SJSA1 (cell line): ENCODE measurements at places on chromosomes 5 and 9. TPM values are rescaled to one million over a fixed set of nuclear protein-coding genes. Genes with fewer than 3 reads are reported as not detected.

- peak; percentile 39 for DNase-seq
Observed at GRCh38 chr9:93081931-93082330, 14.1 kb upstream of the CARD19 start.

GRCh38 chr5:106640511-106640910 lies 1030.2 kb downstream of the EFNA5 start:
- DNase-seq, result no peak

DNA sequence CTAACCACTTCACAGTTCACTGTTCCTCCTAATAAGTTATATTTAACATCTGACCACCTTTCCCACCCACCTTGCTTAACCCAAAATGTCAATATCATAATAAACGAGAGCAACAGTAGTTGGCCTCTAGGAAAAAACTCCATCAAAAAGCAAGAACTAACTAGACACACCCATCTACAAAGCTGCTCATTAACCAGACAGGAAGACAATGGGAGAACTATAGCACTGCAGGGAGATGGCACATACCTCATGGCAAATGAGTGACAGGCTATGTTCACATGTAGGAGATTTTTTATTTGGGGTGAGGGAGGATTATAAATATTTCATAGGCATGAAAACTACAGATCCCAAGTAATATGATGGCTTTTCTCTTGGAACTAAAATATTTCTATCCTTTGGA lies 23.6 kb upstream of the CDK5RAP2 start:
- DNase-seq, result no peak

- no peak for DNase-seq
Observed at GRCh38 chr9:1461812-1462211, 411.7 kb downstream of the DMRT2 start.

DNA sequence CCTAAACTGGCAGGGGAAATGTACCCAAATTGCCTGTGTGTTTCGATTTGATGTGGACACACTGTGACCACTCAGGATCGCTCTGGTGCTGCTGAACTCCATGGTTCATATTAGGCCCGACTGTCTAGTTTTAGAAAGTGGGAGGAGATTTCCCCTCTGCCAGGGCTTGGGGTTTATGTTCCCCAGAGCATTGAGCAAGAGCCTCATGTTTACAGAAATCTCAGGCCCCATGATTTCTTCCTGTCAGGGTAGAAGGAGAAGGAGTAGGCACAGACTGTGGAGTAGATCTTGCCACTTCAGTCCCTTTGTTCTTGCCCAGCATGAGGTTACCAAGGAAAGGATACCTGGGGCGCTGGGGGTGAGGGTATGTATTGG lies 40.8 kb upstream of the GLRX start:
- peak; percentile 8 for DNase-seq

DNA sequence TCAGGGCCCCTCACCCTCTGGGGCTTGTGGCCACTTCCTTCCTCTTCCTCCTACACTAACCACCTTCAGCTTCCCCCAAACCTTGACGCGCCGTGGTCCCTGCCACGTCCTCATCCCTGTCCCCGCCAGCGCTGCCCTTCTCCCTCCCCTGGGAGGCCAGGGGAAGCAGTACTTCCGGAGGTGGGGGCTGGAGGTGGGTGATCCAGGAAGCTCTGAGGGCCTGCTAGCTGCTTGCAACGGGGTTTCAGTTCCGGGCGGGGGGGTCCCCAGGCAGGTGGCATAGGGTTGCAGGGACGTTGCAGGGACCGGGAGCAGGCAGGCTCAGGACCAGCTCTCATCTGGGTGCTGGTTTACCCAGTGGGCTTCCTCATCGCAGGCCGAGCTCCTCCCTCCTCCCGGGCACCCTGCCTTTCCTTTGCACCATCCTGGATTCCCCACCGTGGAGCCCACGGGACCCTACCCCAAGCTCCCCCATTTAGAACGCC lies 70.0 kb downstream of the RXRA start:
- DNase-seq, result no peak

DNA sequence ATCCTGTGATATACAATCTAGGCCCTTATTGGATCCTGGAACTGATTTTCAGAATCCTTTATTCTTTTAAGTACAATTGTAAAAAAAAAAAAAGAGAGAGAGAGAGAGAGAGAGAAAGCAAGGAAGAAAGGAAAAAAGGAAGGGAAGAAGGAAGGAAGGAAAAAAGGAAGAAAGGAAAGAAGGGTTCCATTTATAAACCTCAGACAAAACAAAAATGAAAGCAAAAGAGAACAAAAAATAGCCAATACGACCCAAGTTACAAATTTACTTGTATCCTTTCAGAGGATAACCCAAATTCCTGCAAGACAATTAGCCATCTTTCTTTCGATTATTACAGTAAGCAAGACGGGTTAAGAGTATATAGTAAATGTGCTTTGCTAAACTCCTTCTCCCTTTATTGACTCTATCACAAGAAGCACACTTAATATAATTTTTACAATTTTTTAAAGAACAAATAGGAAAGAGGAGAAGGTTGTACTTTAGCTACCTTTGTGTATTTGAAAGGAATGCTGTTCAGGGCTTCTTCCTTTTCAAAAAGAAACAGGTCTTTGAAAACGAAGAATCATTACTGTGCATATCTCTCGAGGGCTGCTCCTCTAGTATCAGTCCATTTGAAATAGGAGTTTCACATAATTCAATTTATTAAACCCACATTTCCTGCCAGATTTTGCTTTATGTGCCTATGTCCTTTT lies 543.3 kb downstream of the RAB3C start:
- no peak for DNase-seq

DNA sequence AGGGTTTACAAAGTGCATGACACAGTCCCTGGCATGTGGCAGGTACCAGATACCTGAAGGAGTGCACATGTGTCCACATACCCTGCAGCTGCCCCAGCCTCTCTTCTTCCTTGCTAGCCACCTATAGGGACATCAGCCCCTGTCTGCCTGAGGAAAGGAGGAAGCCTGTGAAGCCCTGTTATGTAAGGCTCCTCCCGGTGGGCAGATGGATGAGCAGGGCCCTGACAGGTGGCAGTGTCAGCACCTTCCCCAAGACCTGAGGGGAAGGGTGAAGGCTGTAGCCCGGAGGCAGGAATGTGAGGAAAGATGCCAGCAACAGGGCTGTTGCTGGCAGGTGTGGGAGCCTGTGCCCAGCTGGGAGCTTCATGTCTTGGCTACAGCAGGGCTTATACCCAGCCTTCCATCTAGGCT lies 21.7 kb downstream of the TCF7 start:
- DNase-seq, result peak; percentile 38

- DNase-seq, result no peak
Observed at GRCh38 chr9:9045072-9045471, 1245.5 kb upstream of the DMAC1 start.

- no peak for DNase-seq
Observed at GRCh38 chr5:126965061-126965475, 65.3 kb downstream of the MARCHF3 start.

GRCh38 chr5:160773646-160774410 lies 78.2 kb downstream of the ATP10B start:
- no peak for DNase-seq

DNA sequence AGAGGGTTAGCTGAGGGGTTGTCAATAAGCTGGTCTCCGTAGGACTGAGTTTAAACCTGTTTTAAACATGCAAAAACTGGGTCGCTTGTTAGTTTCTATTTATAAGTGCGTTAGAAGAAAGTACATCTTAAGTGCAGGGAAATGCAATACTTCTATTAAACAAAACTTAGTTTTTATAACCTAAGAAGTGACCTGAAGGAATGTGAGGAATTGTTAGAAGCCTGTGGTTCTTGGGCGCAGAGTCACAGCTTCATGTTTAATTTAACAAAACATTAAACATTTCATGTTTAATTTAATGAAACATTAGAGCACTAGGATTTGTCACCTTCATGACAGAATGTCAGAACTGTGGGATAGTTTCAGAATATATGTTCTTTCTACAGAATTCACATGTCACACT lies 469.2 kb upstream of the WWC1 start:
- DNase-seq, result no peak

Gene SLC9A3
- 3.1 and 3.7 TPM in 2 replicates for total RNA-seq

DNA sequence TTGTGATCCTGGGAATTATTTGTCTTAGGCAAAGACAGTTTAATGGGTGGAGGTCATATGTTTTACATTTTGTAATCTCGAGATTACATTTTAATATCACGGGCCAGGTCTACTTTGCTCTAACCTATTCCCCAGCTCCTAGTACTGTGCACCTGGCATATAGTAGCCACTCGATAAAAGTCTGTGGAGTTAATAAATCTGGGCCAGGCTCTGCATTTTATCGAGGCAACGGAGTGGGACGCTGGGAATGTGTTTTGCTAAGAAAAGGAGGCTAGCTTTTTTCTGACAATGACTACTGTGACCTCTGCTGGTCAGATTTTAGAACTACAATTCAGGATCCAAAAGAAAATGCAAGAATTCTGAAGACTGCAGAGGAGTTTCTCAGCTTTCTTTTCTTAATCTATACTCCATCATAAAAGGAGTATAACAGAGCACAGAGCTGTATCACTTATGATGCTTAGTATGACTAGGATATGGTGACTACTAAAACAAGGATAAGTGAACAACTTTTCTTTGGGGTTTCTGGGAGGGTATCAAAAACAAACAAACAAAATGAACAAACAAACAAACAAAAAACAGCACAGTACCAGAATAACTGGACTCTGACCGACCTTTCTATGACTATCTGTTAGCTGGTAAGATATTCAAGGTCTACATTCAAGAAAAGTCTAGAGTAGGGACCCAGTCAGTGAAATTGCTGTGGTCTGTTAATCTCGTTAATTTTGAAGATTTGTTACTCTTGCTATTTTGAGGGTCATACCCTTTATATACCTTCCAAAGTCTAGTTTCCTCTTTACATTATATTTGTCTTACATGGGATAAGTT lies 46.1 kb upstream of the CER1 start:
- DNase-seq, result peak; percentile 29

Gene ANKRD34B
- total RNA-seq, result not detected in 2 replicates

GRCh38 chr9:34591248-34591916 lies 1.9 kb upstream of the CNTFR start:
- peak; percentile 56 for DNase-seq

Gene PCDHAC2
- 0.03 TPM in 1 of 2 replicates, not detected in the other for total RNA-seq

GRCh38 chr5:40273936-40274335 lies 405.8 kb upstream of the PTGER4 start:
- DNase-seq, result no peak

Gene PLPP7
- 0.08 TPM in 1 of 2 replicates, not detected in the other for total RNA-seq

GRCh38 chr5:151574444-151574996 lies 16.6 kb downstream of the FAT2 start:
- DNase-seq, result no peak

- no peak for DNase-seq
Observed at GRCh38 chr5:34584165-34584564, 72.0 kb upstream of the RAI14 start.

DNA sequence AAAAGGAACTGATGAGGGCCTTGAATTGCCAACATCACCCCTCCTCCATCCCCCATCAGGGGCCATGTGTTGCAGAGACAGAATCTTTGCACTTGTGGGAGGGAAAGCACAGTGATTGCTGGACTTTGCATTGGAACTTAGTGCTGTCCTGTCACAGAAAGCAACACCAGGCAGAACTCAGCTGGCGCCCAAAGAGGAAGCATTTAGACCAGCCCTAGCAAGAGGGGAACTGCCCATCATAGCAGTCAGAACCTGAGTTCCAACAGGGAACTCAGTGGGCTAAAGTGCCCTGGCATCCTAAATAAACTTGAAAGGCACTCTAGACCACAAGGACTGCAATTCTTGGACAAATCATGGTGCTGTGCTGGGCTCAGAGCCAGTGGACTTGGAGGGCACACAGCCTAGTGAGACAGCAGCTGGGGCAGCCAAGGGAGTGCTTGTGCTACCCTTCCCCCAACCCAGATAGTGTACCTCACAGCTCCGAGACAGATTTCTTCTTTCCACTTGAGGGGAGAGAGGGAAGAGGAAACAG lies 128.1 kb downstream of the ACTL7B start:
- no peak for DNase-seq

Gene FAXDC2
- total RNA-seq, result 0.32 TPM in 1 of 2 replicates, not detected in the other

Gene UBE2QL1
- total RNA-seq, result not detected in 2 replicates

DNA sequence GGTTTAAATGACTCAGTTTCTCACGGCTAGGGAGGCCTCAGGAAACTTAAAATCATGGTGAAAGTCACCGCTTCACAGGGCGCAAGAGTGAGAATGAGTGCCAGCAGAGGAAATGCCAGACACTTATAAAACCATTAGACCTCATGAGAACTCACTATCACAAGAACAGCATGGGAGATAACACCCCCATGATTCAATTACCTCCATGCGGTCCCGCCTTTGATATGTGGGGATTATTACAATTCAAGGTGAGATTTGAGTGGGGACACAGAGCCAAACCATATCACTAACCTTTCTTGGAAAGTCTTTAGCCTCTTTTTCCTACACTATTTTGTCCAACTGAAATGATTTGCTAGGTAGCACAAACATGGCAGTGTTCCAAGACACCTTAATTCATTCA lies 533.9 kb upstream of the NUDT12 start:
- DNase-seq, result no peak
